ENCODE measurements at places on chromosomes 3 and 15.

DNA sequence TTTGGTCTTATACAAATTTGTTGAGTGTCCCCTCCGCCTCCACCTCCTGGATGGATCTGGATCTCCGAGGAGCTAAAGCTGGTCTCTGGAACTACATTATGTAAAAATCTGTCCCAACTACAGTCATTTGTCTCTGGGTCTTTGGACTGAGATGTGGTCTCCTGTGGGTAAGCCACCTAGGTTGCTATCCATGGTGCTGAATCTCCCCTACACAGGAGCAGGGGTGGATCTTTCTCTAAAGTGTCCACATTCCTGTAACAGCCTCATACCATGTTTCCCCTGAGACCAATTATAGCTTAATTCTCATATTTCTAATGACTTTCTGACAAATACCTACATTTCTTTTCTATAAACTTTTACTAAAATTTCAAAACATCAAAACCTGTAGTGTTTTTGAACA is 625.8 kb downstream of the TAFA4 start:
- DNase-seq = no peak

DNA sequence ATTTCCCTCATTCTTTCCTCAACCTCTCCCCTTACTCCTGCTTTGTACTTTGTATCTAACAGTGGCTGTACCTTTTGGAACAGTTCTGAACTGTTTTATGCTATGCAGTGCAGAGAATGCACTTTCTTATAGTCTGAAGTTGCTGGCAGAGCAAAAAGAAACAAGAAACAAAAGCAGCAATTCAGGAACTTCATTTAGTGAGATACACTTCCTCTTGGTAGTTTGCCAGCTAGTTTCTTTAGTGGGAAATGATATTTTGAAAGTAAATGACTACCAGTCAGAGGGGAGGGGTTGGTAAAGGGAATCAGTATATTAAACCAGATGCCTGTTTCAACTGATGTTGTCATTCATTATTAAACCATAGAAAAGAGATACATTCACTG is 55.0 kb upstream of the CHD2 start:
- no peak for DNase-seq

DNA sequence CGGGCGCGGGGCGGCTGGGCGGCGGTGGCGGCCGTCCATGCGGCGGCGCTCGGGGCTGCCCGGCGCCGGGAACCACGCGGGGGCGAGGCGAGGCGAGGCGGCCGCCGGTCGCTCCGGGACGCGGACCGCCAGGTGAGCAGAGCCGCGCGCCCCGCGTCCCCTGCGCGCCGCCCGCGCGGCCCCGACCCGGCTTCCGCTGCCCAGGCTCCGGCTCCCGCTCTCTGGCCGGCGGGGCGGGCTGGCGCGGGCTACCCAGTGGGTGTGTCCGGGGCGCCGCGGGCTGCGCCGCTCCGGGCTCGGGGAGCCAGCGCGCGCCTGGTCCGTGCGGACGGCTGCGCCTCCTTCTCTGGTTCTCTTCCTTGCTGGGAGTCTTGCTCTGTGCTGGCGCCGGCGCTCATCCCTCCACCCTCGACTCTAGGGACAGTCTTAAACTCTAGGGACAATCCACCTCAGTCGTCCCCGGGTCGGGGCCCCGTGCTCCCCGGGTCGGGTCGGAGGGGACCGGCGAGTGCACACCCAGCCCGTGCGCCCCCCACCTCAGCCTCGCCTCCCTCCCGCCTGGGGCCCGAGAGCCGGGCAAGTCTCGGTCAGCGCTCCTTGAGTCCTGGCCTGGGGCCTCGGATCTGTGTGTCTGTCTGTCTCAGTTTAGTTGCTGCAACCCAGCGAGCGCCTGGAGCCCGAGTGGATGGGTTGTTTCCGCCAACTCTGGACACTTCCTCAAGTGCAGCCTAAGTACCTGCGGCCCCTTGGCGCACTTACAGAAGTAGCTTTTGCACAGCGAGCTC is 488 bp downstream of the THSD4 start:
- no peak for DNase-seq

DNA sequence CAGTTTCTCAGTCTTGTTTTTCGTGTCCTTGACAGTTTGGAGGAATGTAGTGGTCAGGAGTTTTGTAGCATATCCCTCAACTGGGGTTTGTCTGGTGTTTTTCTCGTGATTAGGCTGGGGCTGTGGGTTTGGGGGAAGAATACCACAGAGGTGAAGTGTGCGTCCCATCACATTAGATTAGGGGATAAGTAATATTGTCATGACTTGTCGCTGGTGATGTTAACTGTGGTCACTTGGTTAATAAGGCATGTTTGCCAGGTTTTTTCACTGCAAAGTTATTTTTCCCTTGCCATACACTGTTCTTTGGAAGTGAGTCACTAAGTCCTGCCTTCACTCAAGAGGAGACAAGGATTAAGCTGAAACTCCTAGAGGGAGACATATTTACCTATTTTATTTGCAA is 39.1 kb downstream of the PAK2 start:
- no peak for DNase-seq

- no peak for DNase-seq
Measured at GRCh38 chr3:188209740-188210139, 55.8 kb downstream of the LPP start.

- DNase-seq = no peak
Measured at GRCh38 chr3:194622621-194623340, 10.4 kb downstream of the TMEM44 start.

DNA sequence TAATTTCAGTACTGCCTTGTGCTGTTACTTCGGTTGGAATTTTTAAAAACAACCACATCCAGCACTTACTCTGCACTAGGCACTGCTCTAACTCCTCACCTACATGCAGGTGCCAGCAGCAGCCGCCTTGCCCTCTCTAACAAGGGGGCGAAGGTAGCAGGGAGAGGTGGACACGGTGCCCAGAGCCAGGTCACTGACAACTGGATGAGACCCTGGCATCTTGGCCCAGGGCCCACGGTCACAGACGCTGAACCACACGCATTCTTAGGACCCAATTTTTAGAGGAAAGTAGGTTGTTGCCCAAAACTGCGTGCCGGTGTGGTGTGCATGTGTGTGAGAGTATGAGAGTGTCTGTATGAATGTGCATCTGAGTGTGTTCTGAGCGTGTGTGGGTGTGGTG is 63.4 kb upstream of the GATA2 start:
- DNase-seq = no peak

DNA sequence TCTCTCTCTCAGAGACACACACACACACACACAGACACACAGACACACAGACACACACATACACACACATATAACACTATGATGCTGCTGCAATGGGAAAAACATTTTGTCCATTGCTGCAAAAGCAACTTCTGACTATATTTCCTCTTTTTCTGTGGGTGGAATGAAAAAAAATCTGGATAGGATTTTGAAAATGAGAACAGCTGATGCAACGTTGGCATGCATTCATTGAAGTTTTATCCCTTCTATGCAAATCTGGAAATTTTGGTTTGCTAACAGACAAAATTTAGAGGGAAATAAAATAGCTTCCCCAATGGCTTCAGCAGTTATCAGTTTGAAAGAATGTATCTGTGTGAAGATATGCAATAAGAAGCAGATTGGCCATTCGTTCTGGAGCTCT is 763.4 kb upstream of the GRM7 start:
- DNase-seq = no peak

GRCh38 chr3:186520431-186520830 is 23.7 kb downstream of the CRYGS start:
- DNase-seq = no peak

DNA sequence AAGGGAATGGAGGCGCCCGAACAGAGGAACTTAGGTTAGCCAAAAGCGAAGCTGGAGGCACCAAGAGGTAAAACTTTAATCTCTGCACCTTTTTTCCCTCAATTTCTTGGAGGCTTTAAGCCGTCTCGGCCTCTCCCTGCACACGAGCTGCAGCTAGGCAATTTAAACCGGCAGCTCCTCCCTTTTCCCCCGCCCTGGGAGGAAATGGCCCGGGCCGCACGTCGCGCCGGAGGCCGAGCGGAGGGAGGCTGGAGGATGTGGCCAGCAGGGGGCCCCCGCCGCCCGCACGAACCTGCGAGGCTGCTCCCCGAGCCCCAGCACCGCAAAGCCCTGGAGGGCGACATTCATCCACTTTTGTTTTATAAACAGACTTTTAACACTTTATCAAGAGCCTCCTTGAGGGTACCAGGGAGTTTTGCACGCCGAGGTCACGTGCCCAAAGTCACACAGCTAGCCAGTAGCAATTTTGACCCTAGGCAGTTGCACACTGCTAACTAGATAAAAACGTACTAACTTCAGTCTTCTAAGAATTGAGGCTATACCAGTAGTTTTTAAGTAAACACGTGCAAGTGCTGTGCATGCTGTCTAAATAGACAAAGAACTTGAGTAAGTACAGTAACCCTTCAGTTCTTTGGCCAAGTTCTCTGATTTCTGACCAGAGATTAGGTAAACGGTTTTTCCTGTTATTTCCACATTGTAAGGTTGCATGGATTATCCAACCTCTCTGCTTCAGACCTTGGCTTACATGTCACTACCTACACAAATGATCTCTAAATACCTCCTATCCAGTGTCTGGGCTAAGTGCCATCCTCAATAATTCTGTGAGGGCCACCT is 668 bp upstream of the XXYLT1 start:
- peak; percentile 68 for DNase-seq

DNA sequence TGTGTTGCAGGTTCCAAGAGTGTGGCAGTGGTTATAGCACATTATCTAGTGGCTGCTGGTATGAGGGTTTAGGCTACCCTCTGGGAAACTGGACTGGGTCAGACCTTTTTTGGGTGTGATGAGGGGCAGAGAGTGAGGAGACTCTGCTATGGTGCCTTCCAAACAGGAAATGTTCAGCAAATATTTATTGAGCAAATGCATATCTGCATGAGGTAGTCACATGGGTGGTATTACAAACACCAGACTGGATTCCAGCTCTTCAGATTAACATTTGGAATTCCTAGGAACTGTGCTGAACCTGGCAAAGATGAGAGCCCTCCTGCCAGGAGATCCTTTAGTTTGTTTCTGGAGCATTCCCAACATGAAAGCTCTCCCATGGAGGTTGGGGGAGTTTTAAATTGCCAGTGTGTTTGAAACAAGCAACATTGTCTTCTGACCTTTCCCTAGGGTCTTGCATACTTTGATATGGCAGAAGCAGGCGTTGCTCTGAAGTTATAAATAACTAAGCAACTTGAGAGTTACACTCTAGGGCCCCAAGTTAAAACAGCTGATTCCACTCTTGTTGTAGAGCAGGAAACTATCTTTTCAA is 341.2 kb upstream of the C2CD4B start:
- DNase-seq = no peak

DNA sequence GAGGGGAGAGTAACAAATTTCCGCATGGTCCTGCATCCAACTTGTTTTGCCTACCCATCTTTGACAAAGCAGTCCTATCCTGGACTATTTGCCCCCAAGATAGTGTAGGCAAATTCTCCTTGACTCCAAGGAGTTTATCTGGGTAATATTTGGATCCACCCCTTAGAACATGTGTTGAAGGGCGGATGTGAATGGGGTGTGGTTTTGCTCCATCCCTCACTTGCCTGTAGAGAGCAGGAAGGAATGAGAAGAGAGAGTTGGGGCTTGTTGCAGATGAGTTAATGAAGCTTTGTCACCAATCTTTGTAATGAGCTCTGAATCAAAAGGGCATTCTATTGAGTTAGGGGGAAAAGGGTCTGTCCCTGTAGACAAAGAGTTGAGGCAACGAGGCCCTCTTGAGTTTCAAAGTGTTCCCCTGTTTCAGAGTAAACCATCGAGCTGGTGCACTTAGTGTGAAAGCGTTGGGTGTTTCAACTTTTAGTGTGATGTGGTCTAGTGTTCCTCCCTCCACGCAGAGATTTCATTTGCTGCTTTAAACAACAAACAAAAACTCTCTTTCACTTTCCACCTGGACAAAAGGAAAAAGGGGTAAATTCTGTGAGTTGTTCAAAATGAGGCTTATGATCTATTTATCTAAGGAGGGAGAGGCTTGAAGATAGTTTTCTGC is 42.2 kb upstream of the PPARG start:
- DNase-seq = no peak

DNA sequence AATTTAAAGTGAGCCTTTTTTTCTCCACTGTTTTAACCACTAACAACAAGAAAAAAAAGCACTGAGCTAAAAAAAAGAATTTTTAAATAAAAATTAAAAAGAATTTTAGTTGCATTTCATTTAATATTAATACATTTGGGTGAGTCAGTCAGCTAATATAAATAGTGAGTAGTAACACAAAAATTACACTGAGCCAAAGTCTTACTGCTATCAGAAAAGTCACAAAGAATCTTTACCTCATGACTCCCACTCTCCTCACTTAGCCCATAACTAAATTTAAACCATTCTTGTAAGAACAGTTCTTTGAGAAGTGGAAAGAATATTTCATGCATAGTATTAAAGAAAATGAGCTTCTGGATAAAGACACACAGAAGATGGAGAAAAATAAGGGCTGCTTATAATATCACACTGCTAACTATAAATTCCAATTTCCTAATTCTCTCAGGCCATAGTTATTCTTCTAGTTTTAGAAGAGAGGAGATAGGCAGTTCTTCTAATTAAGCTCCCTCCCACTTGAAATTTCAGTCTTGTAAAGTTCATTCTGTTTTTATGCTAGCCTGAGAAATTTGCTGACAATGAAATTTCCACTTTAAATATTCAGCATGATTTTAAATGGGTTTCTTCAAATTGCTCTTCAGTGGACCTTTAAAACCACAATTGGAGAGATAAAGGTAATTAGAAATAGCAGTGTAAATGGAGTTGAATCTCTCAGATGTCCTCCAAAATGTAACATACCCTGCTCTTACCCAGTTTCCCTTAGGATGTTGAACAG is 17.6 kb downstream of the SHQ1 start:
- no peak for DNase-seq

DNA sequence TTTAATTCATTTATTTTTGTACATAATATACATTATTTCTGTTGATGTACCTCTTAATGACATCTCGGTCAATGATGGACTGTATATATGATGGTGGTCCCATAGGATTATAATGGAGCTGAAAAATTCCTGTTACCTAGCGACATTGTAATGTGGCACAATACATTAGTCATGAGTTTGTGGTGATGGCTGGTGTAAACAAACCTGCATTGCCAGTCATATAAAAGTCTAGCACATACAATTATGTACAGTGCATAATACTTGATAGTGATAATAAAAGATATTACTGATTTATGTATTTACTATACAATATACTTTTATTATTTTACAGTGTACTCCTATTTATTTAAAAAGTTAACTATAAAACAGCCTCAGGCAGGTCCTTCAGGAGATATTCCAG is 15.1 kb downstream of the TTC14 start:
- no peak for DNase-seq

DNA sequence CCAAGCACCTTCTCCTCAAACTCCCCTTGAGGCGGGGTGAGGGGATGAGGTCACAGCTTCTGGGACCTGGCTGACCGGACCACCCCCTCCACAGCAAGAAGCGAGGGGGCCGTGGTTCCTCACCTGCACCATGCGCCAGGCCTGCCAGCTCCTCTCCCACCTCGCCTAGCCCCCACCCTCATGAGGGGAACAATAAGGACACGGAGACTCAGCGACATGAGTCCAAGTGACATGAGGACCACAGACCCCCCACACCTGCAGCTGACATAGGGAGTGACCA is 118.7 kb downstream of the CHSY1 start:
- DNase-seq = no peak

GRCh38 chr3:184341925-184342324 is 4.5 kb downstream of the FAM131A start:
- DNase-seq = no peak

All from caudate nucleus (tissue), 63 donors.